ENCODE measurements at places on chromosomes 3 and 15.

- DNase-seq = peak; percentile 63
Observed at GRCh38 chr3:74214286-74214685, 400.2 kb downstream of the CNTN3 start.

DNA sequence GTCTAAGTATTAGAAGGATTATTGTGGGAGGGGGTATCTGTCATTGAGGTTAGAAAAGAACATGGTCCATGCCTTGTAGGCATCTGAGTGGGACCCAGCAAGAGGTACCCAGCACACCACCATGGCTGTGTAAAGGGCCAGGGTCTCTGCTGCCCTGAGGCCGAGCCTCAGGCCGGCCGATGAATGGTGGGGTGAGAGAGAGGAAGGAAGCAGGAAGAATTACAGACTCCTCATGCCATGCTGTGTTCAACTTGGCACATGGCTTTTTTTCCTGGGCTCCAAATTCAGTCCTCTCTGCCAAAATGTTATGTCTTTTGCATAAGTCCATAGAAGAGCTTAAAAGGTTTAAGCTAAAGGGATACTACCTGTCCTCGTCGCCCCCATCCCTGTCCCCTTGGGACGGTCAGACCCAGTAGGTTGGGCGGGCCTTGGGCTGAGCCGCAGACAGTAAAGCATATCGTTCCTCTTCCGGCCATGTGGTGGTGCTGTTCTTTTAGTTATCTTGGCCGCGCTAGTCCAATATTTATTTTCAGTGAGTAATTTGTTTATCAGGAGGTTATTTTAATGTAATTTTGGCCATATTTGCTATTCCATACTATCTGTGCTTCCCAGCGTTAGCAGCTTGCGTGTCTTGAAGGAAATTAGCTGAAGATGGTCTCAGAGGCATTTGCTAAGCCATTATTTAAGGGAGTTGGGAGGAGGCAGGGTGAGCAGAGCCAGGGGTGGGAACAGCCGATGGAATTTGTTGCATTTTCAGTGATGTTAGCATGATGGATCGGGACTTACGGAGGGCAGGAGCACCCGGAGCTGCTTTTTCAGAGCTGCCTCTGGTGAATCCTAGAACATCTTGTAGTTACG lies 152.4 kb downstream of the AGBL1 start:
- peak; percentile 22 for DNase-seq

- no peak for DNase-seq
Observed at GRCh38 chr15:42749266-42749665, 12.3 kb upstream of the CDAN1 start.

GRCh38 chr15:88901508-88902220 lies 6.3 kb upstream of the HAPLN3 start:
- DNase-seq = no peak

DNA sequence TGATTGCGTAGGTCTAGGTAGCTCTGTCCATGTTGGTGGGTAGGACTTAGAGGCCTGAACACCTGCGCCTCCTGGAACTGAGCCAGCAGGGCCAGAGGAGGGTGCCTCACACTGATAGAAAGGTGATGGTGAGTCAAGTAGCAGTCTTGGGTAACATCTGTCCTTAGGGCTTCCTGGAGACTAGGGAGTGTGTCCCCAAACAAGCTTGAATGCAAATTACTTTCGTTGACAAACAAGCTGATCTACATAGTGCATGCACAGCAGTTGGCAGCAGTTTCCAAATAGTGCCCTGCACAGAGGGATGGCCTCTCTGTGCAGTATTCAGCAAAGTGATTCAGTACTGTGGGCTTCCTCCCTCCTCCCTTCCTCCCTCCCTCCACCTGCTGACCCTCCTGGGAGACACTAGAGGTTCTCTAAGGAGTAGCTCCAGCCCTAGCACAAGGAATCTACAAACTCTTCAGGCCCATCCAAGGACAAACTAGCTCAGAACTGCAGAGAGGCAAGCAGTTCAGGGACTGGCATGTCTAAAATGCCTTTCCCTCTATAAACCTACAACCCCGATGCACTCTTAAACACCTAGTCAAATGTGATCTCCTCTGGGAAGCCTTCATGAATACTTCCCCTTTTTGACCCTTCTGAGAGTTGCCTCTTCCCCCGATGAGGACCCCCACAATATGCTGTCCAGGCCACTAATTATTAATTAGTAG lies 61.0 kb downstream of the TLE3 start:
- no peak for DNase-seq

DNA sequence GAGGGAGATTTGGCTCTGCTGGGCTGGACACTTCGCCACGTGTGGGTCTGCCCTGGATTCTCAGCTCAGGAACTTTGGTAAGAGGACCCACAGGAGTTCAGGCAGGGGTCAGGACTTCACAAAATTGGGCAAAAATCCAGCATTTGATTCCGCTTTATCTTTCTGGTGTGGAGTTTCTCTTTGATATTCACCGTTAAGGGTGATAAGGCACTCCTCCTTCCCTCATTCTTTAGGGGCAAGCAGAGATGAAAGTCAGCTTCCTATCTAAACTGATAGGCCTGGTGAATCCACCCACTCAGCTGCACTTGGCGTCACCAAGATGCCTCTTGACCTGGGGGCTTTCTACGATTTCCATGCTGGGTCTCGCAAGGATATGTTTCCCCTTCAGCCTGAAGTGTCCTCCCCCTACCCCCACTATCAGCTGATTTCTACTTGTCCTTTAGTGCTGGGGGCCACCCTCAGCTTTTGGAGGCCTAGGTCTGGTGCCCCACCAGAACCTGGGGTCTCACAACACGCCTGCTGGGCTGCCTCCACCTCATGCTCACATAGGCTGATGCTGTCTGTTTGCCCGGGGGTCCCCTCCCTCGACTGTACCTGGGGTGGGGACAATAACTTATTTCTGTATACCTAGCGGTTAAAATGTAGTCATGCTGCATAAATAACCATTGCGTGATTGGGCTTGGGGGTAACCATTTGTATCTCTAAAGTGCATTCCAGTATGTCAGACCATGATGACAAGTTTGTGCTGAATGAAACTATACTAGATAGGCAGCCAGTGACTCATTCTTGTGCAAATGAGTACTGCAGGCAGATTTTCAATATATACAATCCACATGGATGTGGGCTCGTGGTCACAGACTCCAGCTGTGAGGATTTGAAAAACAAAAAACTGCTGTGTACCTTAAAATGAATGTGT lies 248.3 kb downstream of the ADAMTS17 start:
- peak; percentile 90 for DNase-seq

- DNase-seq = no peak
Observed at GRCh38 chr3:2771193-2771592, 339.0 kb downstream of the IL5RA start.

- peak; percentile 54 for DNase-seq
Observed at GRCh38 chr3:111809186-111809585, 49.9 kb upstream of the PHLDB2 start.

GRCh38 chr3:23232016-23232415 lies 28.9 kb downstream of the UBE2E2 start:
- peak; percentile 28 for DNase-seq

DNA sequence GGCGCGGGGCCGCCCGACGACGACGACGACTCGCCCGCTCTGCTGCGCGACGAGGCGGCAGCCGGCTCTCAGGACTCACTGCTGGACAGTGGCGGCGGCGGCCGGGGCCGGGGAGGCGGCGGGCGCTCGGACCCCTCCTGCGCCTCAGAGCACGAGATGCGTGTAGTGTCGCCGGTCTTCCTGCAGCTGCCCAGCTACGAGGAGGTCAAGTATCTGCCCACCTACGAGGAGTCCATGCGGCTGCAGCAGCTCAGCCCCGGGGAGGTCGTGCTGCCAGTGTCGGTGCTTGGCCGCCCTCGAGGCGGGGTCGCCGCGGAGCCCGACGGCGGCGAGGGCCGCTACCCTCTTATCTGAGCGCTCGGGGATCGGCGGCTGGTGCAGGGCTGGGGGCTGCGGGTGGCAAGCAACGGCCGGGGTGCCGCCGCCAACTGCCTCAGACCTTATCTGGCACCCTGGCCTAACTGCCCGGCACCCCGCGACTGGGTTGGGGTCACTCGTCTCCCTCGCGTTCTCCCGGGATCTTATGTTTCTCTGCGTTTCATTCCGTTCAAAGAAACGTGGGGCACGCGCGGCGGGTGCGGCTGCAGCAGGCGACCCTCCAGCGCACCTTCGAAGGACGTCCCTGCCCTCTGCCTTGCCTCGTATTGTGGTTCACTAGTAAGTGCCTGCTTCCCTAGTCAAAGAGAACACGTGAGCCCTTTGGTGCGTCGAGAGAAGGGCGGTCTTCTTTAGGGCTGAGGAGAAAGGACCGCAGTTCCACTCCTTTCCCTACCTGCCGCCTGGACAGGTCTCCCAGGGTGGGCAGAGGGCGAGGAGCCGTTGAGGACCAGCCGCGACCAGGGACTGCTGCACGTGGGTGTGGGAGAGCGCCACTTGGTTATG lies 1.0 kb downstream of the C3orf80 start:
- no peak for DNase-seq
